CD4-positive, alpha-beta T cell (primary cell): ENCODE measurements at places on chromosomes 4 and X. TPM values are rescaled to one million over a fixed set of nuclear protein-coding genes. Genes with fewer than 3 reads are reported as not detected.

The HSD17B10 gene
- total RNA-seq, result 27.0 TPM

The PNMA3 gene
- 2.5 TPM for total RNA-seq

The FAM47C gene
- total RNA-seq, result not detected

The HELT gene
- not detected for total RNA-seq

The NCAPG gene
- 0.61 TPM for total RNA-seq

The ARHGAP6 gene
- total RNA-seq, result not detected

The SSX1 gene
- total RNA-seq, result not detected

The FHL1 gene
- total RNA-seq, result 27.2 TPM

The ARMCX1 gene
- 0.61 TPM for total RNA-seq

The F8A2 gene
- not detected for total RNA-seq

The MYL5 gene
- total RNA-seq, result 25.3 TPM

The PABPC1L2A gene
- not detected for total RNA-seq

The CLGN gene
- not detected for total RNA-seq

The COL4A5 gene
- not detected for total RNA-seq

DNA sequence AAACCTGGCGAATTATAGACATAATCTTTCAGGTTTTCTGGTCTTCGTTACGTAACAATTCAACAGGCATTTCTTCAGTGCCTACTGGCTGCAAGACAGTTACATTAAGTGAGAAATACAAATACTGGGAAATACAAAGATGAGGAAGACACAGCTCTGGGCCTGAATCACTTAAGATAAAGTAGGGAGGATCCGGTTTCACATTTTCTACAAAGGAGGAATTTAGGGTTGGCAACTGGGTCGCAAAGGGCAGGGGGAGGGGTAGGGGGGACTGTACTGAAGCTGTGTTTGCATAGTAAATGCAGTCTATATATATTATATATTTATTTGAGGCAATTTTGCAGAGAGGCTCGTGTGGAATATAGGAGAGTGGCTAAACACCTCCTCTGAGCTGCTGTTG is 107.4 kb downstream of the MAML3 start:
- no peak for DNase-seq

- no peak for DNase-seq
These were observed 1.1 kb upstream of the MRPL1 start for GRCh38 chr4:77861495-77861894.

DNA sequence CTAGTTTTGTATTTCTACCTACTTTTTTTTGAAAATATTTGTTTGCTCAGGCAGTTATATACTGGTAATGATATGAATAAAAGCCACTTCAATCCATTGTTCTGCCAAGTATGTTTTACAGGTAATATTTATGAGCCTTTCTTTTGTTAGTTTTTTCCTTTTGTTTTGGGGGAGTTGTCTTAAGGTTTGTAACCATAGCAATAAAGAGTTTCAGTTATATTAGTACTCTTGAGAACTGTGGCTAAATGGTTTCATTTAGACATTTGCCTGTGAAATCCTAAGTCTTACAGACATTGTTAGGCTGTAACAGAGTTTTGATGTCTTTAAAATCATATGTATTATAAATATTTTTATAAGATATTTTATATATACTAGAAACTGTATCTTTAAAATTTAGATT is 150.1 kb downstream of the DIPK2B start:
- DNase-seq, result no peak

- DNase-seq, result no peak
These were observed 43.1 kb upstream of the AFF2 start for GRCh38 chrX:148457279-148457678.

GRCh38 chrX:72026341-72027023 is 105.2 kb downstream of the RTL5 start:
- DNase-seq, result no peak

GRCh38 chr4:129254526-129254925 is 158.6 kb downstream of the C4orf33 start:
- DNase-seq, result no peak

DNA sequence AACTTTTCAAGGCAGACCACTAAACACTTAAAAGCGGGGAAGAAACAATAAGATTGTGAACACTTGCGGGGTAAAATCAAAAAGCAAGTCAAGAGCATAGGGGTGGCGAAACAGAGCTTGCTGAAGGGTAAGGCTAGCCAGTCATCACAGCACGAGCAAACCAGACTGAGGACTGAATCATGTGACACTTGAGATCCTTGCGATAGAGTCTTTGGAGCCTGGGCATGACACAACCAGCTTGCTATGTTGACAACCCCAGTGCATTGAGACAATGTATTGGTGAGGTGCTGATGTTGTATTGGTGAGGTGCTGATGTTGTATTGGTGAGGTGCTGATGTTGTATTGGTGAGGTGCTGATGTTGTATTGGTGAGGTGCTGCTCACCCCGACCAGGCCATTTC is 72.3 kb downstream of the SLIT2 start:
- no peak for DNase-seq

DNA sequence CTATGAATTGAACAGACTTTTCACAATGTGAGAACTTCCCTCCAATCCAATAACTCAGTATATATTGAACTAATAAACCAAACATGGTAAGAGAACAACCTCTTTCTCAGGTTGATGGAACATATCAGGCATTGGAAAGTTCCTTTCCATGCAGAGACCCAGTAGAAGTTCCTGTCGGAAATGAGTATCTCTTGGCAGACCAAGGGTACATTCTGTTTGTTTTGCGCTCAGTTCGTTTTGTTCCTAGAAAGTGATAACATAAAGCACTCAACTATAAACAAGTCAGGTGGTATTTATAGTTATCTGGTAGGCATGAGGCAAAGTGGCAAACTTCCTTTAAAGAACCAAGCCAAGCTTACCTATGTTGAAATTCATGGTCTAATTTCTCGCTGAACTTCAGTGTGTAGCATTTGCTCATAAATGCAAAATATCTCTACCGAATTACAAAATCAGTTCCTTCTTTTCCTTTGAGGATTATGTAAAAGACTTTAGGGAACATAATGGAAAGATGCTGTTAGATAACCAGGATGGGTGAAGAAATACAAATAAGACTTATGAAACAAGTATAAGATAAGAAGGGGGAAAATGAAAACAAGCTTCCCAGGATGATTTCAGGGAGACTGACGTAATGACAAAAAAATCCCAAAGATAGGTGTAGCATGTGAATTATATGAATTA is 120.3 kb downstream of the ARHGAP24 start:
- no peak for DNase-seq

DNA sequence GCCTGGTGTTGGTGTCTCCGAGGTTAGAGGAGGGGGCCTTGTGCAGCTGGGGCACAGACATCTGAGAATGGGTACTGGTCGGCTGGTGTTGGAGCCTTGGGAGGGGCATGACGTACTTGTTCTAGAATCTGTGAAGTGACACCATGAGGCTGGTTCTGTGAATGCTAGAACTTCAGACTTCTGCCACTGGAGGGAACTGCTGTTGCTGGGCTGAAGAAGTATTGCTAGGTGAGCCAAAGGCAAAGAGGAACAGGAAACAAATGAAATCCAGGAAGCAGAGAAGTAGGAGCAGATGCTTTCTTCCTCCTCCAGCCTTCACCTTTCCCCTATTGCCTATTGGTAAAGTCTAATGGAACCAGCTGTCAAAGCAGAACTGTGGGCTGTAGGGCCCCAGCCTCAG is 120.9 kb upstream of the DDIT4L start:
- DNase-seq, result no peak

DNA sequence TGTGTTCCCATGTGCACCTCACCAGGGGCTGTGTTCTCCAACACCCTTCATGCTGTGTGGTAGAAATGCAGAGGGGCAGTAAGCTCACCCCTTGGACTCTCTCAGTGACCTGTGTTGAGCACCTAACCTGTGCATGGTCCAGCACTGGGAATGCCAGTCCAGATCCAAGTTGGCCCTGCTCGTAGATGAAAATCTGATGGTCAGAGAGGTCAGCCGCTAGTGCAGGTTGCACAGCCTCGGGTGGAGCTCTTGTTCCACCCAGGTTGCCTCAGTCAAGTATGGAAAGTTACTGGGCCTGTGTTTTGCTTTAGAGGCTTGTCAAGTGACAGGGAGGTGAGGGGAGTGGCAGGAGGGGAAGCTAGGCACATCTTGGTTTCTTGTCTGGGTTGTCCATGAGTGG is 51.3 kb downstream of the NOP14 start:
- no peak for DNase-seq

DNA sequence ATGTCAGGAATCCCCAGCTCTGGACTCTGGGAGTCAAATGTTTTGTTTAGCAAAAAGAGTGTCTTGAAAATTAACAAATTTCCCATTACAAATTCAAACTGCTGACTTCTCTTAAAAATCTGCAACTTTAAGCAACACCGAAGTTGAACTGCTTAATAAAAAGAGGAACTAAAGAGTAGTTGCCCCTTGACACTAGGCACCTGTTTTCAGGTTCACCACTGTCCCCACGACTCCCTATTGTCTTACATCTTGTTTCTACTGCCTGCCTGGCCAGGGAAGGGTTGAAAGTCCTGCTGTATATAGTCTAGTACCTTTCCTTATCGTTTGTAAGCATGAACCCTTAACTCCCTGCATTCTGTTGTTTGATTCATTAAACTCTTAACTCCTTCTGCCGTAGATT is 173.9 kb downstream of the SCFD2 start:
- no peak for DNase-seq

- no peak for DNase-seq
These were observed 80.2 kb downstream of the MTNR1A start for GRCh38 chr4:186475202-186475601.

DNA sequence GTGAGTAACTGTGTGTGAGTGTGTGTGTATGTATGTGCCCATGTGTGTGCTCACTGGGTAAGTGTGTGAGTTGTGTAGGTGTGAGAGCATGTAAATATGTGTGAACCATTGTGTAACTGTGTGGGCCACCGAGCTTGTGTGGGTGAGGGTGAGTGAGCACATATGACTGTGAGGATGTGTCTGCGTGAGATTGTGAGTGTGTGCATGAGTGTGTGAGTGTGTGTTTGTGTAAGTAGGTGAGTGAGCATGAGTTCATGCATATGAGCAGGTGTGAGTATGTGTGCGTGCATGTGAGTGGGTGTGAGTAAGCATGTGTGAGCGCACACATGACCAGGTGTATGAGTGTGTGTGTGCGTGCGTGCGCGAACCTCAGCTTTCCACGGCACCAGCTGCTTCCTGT is 1.4 kb upstream of the ATP2B3 start:
- no peak for DNase-seq

- DNase-seq, result no peak
These were observed 9.9 kb downstream of the NSG1 start for GRCh38 chr4:4396628-4397440.

DNA sequence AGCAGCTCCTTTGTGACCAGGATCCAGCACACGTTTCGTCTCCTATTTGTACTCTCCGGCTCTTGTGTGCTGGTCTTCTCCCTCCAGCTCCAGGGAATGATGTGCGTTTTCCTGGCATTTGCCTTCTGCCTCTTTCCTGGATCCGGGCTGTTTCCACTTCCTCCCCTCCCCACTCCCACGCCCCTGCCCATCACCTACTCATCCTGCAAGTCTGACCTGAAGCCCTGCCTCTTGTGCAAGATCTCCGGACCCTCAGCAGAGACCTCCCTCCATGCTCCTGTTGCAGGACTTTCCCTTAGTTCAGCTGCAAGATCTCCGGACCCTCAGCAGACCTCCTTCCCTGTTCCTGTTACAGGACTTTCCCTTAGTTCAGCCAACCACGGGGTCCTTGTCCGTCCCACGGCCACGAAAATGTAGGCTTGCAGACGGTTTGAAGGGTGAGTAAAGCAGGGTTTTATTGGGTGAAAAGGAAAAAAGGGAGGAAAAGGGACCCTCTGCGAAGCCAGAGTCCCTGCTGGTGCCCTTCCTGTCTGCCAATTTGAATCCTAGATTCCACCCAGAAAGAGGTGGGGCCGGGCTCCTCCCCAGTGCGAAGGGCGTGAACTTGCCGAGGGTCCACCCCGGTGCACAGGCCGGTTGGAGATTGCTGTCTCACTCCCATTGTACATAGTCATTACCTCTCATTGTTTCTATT is 74.4 kb upstream of the IRF2 start:
- no peak for DNase-seq

GRCh38 chr4:156999175-156999517 is 27.5 kb upstream of the PDGFC start:
- no peak for DNase-seq

- no peak for DNase-seq
These were observed 80.0 kb downstream of the FAT1 start for GRCh38 chr4:186643501-186644310.

GRCh38 chr4:2923141-2923551 is 40.1 kb downstream of the NOP14 start:
- no peak for DNase-seq

GRCh38 chrX:21638311-21638710 is 19.8 kb downstream of the KLHL34 start:
- DNase-seq, result no peak

DNA sequence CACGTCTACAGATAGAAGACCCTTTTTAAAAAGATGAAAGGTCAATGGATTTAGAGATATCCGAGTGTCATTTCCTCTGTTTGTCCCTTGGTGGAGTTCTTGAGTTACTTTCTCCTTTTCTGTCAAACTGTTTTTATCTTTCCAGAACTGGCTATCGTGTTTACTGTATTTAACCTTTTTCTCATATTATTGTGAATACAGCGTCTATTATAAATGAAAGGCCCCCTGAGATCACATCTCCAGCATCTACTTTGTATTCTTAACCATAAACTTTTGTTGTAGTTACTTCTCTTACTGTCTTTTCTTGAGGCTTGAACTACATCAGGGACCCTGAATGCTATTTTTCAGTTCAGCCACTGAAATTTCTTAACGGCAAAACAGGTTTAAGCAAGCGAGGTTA is 4.0 kb upstream of the PCDH7 start:
- DNase-seq, result no peak

GRCh38 chr4:85416094-85416493 is 58.9 kb upstream of the ARHGAP24 start:
- DNase-seq, result no peak

GRCh38 chrX:13815664-13816063 is 1.2 kb downstream of the GPM6B start:
- DNase-seq, result no peak

- no peak for DNase-seq
These were observed 47.5 kb upstream of the BCOR start for GRCh38 chrX:40145001-40145922.

DNA sequence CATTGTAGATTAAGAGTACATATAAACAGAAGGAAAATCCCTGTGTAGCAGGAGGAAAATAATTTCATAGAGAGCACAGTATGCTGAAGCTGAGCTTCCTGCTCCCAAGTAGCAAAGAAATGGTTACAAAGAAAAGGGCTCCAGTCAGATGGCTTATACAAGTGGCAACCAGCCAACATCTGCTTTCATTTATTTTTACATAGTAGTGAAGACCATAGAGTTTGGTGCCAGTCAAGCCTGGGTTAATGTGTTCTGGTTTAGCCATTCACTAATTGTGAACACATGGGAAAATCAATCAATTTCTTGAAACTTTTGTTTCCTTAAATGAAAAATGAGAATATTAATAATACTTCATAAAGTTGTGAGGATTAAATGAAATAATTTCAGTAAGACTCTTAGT is 111.3 kb upstream of the ELOVL6 start:
- DNase-seq, result no peak

GRCh38 chrX:16997313-16997712 is 50.9 kb downstream of the REPS2 start:
- no peak for DNase-seq
